Activated T-helper 9 cell treated with anti-CD3 and anti-CD28 coated beads, Interleukin-2, amount 50 U/mL, for 16 hours (primary cell): ENCODE measurements at places on chromosomes 3 and 15.

GRCh38 chr15:67240235-67241131 is 14.0 kb downstream of the AAGAB start:
- DNase-seq: no peak

DNA sequence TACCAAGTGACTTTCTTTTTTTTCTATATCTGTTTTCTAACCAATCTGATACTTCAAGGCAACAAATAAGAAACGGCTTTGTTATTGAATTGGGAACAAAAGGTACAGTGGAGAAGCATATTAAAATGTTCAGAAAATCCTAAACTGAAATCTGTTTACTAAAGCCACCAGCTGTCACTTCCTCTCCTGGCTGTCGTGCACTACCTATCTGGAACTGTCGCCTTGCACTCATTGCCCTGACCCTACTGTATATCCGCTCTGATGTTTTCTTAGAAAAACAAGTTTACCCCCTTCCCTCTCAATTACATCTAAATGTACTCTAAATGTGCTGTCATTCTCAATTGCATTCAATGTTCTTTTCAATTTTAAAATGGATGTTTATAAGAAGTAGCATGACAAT is 439.8 kb upstream of the ARRDC4 start:
- no peak for DNase-seq

- DNase-seq: no peak
Measured at GRCh38 chr3:99856437-99857220, 39.0 kb downstream of the CMSS1 start.

DNA sequence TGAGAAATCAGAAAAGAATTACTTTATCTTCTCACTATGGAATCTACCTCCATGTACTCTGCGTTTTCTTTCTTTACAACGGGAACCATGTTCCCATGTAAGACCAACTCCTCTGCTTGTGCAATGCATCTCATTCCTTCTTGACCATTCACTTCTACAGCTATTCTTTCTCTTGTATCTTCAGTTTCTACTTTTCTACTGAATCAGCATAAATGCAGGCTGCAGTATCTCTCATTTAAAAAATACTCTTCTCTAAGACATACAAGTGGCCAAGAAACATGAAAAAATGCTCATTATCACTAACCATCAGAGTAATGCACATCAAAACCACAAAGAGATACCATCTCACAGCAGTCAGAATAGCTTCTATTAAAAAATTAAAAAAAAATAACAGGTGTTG is 74.1 kb upstream of the NANOGP8 start:
- no peak for DNase-seq

- DNase-seq: peak; percentile 5
Measured at GRCh38 chr3:18556001-18556408, 130.9 kb upstream of the SATB1 start.

GRCh38 chr3:127774647-127775046 is 47.7 kb downstream of the MGLL start:
- DNase-seq: no peak

DNA sequence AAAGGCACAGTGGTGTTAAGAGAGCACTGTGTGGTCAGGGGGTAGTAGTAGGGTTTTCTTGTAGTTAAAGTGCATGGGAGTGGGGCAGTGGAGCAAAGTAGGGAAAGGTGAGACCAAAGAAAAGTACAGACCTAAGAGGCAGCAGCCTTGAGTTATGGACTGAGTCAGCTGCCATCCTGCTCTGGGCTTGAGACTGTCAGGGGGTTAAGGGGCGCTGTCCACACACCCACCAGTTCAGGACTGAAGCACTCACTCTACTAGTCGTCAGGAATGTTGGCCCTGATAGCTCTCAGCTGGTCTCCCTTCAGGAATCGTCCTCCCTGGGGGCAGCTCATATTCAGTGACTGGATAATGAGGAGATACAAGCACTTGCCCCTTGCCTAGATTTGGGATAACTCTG is 7.9 kb downstream of the CCR4 start:
- DNase-seq: no peak

DNA sequence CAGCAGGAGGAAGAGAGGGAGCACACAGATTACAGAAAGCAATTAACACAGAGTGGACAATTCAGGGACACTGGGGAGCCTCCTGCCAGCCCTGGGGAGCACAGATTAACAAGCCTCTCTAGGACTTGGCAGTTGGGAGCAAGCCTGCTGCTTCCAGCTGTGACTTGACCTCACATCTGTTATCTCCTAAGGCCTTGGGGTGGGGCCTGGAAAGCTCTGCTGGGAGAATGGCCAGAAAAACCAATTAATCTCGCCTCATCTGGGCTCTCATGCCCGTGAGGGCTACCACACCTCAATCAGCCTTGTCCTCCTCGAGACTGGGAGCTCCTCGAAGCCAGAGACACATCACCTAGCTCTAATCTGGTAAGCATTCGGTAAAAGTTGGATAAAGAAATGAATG is 39.1 kb downstream of the SEMA5B start:
- DNase-seq: no peak

GRCh38 chr3:169509780-169510692 is 153.5 kb downstream of the MECOM start:
- no peak for DNase-seq

DNA sequence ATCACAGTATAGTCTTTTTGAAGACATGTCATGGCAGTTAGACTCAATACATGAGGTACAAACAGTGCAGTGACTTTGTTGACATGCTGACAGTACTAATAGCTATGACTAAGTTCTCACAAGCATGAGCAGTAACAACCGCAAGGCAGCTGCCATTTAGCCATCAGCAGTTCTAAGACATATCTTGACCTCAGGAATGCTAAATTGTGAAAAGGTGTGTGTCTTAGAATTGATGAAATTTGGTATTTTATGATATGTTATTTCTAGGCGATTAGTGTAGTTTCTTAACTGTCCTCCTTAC is 60.7 kb upstream of the FURIN start:
- DNase-seq: no peak

GRCh38 chr3:139532976-139533375 is 6.6 kb downstream of the RBP1 start:
- no peak for DNase-seq

GRCh38 chr15:62497356-62497755 is 332.3 kb upstream of the C2CD4B start:
- DNase-seq: no peak

GRCh38 chr15:50940506-50940905 is 32.0 kb downstream of the AP4E1 start:
- DNase-seq: no peak

DNA sequence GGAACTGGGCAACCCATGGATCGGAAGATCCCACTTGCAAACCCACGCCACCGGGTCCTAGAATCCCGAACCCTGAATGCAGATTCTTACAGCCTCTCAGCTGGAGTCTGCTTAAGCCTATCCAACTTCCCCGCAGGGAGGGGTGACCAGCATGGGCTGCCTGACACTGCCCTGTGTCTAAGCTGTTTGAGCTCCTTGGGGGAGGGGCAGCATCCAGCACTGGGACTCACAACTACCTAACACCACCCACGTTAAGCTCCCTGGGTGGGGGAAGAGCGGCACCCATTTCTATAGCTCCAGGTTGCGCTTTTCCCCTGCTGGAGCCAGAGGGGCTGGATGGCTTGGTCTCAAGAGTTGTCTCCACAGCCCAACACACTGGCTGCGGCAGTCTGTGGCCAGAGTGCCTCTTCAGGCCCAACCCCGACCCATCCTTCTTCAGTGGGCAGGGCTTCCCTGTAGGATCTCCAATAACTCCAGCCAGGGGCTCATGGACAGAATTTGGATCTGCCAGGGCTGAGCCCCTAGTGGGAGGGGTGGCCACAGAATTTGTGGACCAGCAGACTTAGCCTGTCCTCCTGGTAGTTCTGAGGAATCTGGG is 649.2 kb downstream of the TUSC7 start:
- no peak for DNase-seq

DNA sequence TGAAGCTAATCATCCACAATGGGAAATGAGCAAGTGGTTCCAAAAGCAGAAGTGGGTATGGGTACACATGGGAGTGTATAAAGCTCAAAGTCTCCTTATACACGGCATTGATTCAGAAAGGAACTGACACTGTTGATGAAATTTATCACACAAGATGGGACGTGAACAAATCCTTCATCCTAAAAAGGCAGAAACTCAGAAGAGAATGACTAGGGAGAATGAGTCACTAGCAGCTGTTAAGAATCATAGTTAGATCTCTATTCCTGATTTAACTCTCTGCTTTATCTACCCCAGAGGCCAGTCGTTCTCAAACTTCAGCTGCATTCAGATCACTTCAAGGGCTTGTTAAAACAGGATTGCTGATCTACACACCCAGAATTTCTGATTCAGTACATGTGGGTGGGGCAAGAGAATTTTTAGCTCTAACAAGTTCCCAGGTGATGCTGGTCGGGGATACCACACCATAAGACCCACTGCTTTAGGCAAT is 97.7 kb upstream of the PHLDB2 start:
- no peak for DNase-seq

DNA sequence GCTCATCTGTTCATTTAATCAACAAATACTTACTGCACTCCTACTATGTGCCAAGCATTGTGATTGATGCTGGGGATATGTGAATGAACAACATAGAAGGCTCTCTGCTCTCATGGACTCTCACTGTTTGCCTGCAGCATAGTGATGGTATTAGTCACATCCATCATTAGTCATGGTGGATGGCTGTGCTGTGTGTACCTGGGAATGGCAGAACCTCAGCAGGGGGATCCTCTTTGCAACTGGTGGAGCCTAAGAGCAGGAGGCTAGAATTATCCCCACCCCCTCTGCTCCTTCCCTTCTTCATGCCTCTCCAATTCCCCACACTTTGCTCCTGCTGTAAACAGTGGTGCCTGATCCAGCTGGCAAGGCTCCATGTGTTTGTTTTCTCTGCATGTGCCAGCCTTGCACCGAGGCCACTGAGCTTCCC is 20.5 kb downstream of the BOC start:
- DNase-seq: no peak

DNA sequence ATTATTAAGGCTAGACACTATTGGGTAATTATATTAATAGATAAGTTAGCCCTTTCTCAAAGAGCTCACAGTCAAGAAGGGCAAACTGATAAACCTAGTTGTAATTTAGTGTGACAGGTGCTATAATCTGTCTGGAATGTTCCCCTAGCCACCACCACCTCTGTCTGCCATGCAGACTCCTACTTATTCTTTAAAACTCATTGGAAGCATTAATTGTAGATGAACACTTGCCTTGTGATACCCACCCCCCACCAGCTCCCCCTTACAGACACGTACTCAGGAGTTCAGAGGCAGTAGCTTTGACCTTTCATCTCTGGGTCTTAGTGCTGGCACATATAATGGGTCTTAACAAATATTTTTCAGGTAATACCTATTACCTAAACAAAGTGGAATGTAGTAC is 195.9 kb downstream of the TP63 start:
- no peak for DNase-seq

DNA sequence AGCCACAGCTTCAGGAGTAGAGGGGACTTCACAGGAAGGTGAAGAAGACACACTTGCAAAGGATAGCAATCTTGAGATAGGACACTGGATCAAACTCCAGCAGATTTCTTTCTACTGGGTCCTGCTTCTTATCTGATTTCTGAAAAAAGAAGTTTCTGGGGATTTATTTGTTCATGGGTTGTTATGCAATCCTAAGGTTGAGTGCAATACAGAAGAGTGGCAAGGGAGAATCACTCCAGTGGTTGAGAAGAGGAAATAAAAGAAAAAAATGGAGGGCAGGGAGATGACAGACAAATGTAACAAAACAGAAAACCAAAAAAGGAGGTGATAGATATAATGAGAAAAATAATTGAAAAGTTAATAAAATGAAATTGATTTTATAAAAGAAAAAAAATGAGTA is 858.3 kb downstream of the TUSC7 start:
- DNase-seq: no peak

DNA sequence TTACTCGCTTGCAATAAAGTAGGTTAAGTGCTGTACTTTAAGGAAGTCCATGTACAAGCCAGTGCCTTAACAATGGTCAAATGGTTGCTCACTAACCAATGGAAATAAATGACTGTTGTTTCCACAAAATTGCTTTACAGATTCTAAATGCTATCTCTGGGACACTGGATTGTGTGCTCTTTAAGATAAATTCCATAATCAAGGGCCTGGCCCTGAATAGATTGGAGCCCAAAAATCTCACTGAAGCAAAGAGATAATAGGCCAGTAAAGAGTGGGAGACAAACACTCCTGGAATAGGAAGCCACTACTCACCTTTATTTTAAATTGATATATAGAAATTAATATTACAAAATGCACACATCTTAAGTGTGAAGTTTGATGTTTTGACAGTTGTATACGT is 62.4 kb upstream of the GOLGA6B start:
- no peak for DNase-seq

GRCh38 chr3:181267312-181267711 is 277.8 kb upstream of the DNAJC19 start:
- no peak for DNase-seq

DNA sequence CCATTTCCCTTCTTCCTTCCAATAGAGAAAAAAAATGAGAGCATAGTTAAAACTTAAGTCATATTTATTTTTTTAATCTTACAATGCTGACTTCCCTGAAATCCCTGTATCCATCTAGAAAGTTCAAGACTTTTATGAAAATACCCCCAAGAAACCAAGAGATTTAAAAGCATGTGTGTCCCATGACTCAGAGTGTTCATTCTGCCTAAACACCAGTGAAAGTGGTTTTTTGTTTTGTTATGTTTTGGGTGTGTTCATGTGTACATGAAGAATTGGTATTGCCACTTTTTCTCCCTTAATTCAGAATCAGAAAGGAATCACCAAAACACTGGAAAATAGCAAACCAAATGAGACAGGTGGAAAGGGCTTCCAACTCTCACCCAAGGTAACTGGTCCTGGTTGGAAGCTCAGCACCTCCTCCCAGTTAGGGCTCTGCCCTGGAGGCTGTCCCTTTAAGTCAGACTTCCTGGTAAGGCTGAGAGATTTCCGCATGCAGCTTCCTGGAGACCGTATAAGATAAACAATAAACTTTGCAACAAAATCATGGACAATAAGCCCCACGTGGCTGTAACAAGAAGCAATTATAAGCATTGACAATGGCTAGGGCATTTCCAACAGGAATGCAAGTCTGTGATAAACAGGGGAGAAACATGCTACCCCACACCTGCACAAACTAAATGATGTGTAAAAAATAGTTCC is 121.9 kb upstream of the ARHGEF3 start:
- DNase-seq: peak; percentile 8

DNA sequence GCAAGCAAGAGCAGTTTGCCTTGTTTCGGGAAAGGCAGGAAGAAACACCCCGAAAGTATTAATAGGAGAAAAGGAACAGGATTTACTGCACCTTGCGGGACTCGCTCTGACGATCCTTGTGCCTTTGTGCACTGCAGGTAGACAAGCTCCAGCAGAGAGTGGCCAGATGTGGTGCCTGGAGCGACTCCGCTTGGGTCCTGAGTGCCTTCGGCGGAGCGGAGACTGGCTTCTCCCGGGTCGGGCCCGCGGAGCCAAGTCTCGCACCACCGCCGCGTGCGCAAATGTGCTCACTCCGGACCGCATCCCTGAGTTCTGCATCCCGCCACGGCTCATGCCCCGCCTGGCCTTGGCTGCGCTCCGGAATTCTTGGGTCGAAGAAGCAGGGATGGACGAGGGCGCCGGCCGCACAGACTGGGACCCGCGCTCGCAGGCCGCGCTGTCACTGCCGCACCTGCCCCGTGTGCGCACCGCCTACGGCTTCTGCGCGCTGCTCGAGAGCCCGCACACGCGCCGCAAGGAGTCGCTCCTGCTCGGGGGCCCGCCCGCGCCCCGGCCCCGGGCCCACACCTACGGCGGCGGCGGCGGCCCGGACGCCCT is 769 bp downstream of the C2CD4A start:
- peak; percentile 10 for DNase-seq
